ENCODE measurements at places on chromosomes 2 and 18.

- no peak for DNase-seq
Observed at GRCh38 chr2:68311033-68311432, 8.7 kb downstream of the CNRIP1 start.

GRCh38 chr2:49000695-49001094 lies 153.6 kb downstream of the FSHR start:
- no peak for DNase-seq

DNA sequence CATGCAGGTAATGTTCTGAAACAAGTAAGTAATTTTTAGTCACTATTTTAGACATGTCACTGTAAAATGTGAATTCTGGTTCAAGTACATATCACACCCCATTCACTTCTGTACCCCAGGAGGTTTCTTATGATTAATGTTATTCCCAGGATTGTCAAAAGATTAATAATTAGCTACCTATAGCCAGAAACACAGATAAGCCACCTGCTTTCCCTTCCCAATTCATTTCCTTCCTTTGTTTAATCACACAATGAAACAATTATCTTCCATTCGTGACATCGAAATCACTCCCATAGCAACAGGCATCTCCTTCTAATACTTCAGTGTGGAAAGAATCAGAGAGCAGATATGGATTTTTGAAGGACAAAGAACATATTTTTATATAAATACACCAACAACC lies 1650.3 kb upstream of the CELF4 start:
- DNase-seq = no peak

DNA sequence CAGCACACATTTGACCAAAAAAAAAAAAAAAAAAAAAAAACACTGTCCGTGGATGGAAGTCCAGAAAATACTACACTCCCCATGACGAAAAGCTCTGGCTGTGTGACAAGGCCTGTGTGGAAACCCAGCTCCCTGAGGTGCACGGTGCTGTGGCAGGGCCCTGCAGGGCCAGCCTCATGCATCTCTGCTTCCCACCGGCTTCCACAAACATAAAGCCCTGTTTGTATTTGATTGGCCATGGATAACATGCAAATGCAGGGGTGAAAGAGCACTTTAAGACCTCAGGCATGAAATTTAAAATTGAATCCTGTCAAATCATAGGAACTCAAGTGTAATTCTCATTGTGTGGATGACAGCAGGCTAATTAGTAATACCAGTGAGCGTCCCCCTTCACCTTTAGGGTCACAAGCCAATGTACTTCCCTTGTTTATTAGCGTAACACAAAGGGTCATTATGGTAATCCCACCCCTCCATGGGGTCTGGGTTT lies 757.2 kb downstream of the GALR1 start:
- no peak for DNase-seq

DNA sequence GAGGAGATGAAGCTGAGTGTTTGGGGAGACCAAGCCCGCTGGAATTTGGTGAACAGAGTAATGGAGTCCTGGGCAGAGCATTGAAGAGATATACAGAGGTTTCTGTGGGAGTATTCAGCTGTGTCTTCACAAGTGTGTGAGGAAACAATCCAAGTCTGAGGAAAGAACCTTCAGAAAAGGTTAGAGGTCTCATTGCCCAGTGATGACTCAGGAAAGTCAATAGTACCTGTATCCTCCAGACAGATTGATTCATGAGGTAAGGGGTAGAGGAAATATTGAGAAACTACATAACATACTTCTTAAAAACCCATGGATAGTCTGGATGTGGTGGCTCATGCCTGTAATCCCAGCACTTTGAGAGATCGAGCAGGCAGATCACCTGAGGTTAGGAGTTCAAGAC lies 392.3 kb downstream of the GALNT13 start:
- DNase-seq = peak; percentile 80

- no peak for DNase-seq
Observed at GRCh38 chr2:237625216-237625705, 2.1 kb upstream of the LRRFIP1 start.

DNA sequence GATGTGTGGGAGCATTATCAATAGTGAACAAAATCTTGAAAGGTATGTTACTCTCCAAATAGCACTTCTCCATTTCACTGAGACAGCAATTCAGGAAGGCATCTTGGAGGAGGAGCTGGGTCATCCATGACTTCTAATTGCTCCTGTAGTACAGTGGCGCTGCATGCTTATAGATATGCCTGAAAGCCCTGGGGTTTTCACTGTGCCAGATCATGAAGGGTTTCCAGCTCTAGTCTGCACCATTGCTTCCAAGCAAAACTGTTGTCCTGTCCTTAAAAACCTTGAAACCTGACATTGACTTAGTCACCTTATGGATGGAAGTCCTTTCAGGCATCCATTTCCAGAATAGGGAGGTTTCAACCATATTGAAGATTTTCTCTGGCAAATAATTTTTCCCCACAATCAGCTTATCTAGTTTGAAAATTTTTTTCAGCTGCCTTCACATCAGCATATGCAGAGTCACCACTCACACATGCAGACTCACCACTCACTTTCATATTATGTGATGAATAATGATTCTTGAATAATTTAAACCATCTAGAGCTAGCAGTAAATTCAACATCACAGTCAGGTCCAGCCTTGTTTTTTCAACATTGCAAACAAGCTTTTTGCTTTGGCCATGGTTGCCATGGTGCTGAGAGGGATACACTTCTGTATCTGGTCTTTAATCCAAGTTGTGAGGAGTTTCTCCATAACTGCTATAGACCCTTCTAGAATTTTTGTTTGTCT lies 297.1 kb downstream of the CLIP4 start:
- no peak for DNase-seq

- DNase-seq = no peak
Observed at GRCh38 chr18:56889621-56890020, 238.5 kb downstream of the WDR7 start.

DNA sequence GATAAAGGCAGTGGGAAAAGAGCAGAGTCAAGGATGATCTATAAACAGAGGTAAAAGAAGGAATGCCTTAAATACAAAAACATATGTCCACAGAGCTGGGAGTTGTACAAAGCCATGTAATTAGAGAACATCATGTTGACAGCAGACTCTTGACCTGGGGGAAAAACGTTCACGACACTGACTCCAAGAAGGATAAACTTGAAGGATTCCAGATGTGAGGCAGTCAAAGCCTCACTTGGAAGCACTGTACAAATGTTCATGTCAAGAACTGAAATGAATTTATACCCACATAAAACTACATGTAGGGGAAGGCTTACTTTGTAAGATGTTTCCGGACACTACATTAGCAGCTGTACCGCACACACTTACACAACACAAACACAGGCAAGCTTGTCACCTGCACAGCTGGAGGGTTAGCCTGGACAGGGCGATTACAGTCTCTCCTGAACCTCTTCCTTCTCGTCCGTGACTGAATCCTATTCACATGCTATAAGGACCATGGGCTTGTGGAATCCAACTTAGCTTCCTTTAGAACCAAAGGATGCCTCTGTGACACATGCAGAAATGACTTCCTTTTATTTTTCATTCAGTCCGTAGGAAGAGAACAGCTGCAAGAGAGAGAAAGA lies 88.6 kb downstream of the SH3YL1 start:
- DNase-seq = no peak

All from mammary epithelial cell (primary cell).